ENCODE measurements at places on chromosomes 13 and 19.
A peak's percentile ranks its signal among the peaks of the same experiment; 100 is the strongest.

DNA sequence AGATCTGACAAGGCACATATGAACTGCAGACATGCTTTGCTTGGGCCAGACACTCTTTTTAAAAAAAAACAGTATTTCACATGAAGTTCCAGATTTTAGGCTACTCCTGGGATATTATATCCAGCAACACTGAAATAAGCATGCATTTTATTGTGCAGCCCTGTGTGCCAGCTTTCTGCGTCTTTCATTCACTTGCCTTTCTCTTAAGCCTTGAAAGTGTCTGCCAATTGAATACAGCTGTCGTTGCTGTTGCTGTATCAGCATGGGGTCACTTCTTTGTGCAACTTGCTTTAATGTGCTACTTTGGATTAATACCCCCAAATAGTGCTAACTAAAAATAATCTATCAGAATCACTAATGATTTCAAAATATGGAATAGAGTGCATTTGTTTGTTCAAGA lies 657.8 kb downstream of the SLITRK6 start:
- no peak for DNase-seq

- DNase-seq: no peak
Observed at GRCh38 chr13:112455476-112456059, 79.4 kb downstream of the SPACA7 start.

GRCh38 chr19:13132471-13133180 lies 14.6 kb downstream of the NACC1 start:
- no peak for DNase-seq

DNA sequence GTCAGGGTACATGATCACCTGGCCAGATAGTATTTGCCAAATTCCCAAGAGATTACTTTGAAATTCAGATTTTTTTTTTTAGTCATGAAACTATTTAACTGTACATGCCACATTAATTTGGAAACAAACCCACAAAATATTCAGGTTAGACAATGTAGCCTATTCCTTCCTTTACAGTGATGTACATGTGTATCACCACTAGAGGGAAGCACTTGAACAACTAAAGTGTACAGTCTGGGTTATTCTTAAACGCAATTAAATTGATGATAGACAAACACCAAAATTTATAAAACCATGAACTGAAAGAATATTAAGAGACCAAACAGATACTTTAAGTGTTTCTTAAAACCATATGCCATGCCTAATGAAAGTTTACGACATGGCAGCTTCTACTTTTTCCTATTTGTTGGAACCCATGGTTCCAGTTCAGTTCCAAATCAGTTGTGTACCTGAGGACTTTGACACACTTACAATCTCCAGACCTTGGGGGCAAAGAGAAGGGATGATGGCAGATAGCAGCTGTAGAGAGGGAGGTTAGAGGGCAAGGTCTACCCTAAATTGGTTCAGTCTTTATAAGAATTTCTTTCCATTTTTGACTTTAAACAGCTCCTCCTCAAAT lies 52.8 kb downstream of the TNFSF13B start:
- DNase-seq: peak; percentile 39

- no peak for DNase-seq
Observed at GRCh38 chr19:38993271-38993670, 17.7 kb upstream of the FBXO17 start.

DNA sequence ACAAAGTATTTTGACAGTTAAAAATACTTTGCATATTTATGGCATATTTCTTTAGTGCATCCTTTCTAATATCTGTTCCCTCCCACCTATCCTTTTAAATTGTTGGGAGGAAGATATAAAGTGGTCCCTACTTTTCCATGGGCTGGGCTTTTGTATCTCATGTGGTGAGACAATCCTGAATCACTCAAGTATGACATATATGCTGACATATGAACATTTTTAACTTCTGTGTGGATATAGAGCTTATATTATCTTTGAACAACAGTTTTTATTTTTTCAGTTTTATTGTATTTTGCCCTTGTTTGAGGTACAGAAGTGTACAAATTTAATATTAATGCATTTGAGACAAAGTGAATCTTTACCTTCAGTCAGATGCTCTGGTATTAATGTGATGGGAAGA lies 3.4 kb downstream of the ZMYM2 start:
- no peak for DNase-seq

DNA sequence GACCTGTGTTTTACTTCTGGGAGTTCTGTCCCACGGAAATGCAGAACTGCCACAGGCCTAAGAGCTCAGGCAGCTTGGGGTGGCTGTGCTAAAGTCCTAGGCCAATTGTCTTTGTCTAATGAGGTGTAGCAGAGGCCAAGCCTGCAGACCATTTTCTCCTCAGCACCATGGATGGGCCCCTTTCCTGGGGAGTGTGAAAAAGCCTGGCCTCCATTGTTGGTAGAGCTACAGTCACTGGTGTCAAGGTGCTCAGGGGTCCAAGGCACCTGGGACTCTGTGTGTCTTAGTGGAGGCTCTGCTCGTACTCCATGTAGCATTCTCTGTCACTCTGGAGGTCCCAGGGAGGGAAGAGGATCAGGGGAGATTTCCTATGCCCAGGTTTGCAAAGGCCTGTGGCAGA lies 329.6 kb downstream of the SLITRK5 start:
- no peak for DNase-seq

GRCh38 chr13:64186071-64186470 lies 2770.4 kb upstream of the PCDH20 start:
- DNase-seq: no peak

GRCh38 chr19:56687031-56687430 lies 15.5 kb upstream of the ZNF835 start:
- DNase-seq: no peak

- no peak for DNase-seq
Observed at GRCh38 chr19:29625186-29625651, 19.1 kb downstream of the POP4 start.

GRCh38 chr13:113854238-113855011 lies 9.5 kb downstream of the GAS6 start:
- DNase-seq: no peak

DNA sequence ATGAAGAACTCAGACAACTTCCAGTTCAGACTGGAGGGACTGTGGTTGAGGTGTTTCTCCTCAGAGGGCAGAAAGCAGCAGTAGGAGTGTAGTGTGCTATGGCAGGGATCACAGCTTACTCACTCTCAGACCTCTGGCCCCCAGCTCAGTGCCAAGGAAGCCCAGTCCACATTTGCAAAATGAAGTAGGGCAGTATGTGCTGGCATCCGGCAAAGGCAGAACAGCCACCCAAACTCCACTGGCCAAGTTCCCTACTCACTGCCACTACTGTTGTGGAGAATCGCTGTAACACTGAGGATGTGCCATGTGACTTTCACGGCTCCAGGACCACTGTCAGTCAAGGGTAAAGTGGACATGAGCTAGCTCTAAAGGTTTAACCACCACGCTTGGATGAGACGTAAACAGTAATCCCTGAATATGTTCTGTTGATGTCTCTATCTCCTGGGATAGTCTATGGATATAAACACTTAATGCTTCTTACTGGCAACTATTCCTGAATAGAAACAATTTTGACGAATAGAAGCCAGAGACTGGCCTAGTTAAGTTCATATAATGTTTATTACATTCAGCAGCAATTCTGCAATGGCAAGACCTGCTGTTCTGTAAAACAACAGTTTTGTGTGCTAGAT lies 67.0 kb upstream of the SLC15A1 start:
- no peak for DNase-seq

DNA sequence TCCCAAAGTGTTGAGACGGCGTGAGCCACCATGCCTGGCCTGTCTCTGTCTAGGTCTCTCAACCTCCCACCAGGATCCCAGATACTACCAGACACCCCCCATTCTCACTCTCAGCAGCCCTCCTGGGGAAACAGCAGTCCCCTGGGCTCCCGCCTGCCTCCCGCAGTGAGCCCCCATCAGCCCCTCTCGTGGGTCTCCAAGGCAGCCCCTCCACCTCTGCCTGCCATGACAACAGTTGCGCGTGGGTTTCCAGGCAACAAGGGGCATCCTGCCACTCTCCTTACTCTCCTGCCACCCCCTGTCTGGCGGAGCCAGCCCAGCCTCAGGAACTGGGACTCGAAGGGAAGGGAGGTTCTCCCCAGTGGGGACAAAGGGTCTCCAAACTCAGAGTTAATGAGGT lies 5.2 kb downstream of the LRRC4B start:
- DNase-seq: no peak

GRCh38 chr19:45161738-45162607 lies 1.2 kb upstream of the NKPD1 start:
- DNase-seq: peak; percentile 44

DNA sequence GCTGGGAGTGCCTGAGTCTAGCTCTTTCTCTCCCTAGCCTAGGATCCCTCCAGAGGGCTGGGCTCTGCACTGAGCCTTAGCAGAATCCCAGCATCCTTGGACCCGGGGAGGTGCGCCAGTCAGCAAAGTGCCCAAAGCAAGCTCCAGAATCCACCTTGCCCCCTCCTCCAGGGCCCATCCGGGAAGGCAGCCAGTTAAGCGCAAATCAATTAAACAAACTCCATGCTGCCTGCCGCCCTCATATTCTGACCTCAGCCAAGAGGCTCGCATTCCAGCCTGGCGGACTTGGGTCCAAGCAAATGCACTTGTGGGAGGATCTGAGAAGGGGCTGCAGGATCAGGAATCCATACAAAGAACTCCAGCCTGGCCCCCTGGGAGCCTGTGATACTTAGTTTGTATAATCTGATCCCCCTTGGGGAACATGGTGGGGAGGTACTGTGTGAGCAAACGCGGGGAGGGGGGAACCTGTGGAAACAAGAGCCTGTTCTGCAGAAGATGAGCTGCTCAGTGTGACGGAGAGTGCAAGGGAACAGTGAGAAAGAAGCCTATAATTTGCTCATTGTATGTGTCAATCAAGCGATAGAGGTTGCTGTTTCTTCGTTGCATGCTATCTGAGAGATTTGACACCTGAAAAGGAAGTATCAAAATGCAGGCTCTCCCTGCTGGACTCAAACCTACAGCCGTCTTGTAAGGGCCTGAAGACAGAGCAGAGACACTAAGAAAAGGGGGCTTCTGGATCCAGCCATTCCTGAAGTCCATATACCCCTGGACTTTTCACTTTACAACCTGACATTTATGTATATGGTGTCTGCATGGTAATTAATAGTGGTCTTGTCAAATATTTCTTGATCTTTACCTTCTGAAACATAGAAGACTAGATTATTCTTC lies 29.4 kb downstream of the ZNRF4 start:
- no peak for DNase-seq

GRCh38 chr19:16581971-16582343 lies 9.7 kb upstream of the SLC35E1 start:
- no peak for DNase-seq

DNA sequence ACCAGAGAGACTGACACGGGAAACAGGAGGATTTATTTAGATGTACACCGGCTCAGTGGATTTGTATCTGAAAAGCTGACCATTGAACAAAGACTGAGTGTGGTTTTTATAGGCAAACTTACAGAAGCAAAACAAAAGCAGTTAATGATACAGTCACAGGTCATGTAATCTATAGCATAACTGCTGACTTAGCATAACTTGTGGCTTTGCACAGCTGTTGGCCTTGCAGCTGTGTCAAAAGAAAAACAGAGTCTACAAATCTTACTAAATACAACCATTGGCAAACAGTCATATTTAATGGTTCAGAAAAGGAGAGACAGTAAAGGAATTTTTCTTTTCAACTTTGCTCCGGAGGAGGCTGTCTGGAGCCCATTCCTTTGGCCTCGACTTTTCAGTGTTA lies 2.3 kb upstream of the ILF3 start:
- DNase-seq: no peak

GRCh38 chr19:41554907-41555306 lies 21.1 kb upstream of the CEACAM21 start:
- no peak for DNase-seq

GRCh38 chr13:63291701-63292100 lies 1876.1 kb upstream of the PCDH20 start:
- DNase-seq: no peak

GRCh38 chr19:35856546-35857149 lies at the start of gene KIRREL2:
TSS of gene KIRREL2 (plus strand) at chr19:35856911. CDS start at chr19:35857120, 209 bp downstream.
- no peak for DNase-seq

DNA sequence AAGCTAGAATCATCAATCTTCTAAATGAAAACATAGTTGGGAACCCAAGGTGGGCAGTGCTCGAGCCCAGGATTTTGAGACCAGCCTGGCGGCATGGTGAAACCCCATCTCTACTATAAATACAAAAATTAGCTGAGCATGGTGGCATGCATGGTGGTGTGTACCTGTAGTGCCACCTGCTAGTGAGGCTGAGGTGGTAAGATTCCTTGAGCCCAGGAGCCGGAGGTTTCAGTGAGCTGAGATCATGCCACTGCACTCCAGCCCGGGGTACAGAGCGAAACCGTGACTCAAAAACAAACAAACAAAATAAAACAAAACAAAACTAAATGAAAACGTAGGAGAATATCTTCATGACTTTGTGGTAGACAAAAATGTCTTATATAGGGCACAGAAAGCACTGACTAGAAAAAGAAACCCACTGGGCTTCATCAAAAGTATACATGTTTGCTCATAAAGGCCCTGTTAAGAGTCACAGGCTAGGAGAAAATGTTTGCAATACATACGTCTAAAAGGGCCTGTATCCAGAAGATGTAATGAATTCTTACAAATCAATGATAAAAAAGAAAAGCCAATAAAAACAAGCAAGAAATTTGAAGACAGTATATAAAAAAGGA lies 353.6 kb downstream of the FGF9 start:
- DNase-seq: no peak

- peak; percentile 63 for DNase-seq
Observed at GRCh38 chr19:44752816-44753625, 4.5 kb downstream of the BCL3 start.

DNA sequence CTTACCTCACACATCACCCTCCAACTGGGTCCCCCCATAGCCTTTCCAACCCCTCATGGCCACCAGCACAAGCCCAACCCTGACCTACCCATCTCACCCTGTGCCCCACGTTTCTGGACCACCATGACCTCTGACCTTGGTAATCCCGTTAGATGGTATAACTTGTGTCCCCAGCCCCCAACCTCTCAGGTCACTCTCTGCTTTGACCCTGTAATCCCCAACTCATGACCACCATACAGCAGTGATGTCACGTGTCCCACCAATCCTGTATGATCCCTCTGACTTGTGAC lies 8.5 kb downstream of the KLC3 start:
- no peak for DNase-seq

DNA sequence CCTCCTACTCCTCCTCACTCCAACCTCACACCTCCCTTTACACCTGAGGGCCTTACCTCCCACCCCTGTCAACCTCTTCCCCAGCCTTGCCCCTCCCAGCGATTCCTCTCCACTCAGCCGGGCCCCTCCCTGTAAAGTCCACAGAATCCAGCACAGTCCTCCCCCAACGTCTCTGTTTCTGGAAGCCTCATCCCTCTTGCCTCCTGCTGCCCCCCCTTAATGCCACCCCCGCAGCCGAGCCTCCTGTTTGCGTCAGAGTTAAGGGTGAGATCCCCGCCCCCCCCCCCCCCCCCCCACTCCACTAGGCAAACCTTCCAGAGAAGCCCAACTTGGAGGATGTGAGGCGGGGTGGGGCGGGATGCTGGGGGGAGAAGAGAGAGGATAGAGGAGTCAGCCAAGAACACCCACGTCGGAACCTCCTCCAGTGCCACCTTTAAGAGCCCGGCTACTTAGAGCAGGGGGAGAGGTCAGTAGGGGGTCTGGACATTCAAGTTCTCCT lies 2.1 kb downstream of the UNC13A start:
- DNase-seq: no peak

DNA sequence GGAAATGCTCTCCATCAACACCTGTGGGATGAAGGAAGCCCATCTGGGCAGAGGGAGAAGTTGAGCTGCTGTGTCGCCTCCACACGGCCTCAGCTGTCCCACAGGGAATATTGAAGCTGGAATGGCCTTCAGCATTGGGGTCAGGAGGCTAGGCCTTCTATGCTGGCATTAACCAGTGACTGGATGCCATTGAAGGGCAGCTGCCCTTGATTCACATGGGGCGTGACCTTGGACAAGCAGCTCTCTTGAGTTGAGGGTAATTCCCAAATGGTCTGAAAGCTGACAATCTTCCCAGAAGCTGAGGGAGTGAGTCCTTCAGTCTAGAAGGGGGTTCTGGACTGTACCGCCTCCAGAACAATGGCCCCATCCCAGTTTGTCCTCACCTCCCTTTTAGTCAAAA lies 6.7 kb downstream of the BCL3 start:
- no peak for DNase-seq

All from frontal cortex (tissue), 4 donors.